ENCODE measurements at places on chromosomes 5 and 9.

DNA sequence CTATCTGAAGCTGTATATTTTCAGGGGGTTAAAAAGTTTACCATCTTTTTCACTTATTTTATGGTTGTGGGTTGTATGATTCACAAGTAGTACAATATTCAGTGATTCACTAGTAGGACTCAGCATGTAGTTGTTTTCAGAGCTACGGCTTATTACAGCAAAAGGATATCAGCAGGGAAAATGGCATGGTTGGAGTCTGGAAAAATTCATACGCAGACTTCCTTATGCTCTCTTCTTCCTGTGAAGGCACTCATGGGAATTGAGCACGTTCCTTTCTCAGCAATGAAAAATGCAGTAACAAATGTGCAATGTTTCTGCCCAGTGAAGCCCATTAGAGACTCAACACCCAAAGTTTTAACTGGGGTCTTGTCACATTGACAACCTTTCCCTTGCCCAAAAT lies 250.5 kb downstream of the KCNN2 start:
- no peak for DNase-seq

DNA sequence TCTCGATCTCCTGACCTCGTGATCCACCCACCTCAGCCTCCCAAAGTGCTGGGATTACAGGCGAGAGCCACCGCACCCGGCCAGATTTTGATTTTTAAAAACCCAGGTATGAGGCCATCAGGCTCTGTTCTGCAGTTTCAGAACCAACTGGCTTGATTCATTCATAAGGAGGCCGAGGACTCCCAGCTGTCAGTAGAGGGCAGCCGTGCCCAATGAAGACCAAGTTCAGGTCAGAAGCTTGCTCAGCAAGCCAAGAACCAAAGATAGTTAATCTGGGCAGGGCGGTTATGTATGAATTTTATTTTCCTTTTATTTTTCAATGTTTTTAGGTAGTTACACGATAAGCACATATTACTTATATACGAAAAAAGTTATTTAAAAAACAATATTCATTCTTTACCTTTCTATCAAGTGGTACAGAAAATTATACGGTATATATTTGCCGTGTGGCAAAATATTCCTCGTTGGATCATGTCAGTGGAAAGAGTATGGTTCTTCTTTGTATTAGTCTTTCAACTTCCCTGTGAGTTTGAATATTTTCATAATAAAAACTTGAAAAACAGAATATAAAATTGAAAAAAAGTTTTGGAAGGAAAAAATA lies 18.0 kb downstream of the MGAT1 start:
- DNase-seq, result peak; percentile 56

DNA sequence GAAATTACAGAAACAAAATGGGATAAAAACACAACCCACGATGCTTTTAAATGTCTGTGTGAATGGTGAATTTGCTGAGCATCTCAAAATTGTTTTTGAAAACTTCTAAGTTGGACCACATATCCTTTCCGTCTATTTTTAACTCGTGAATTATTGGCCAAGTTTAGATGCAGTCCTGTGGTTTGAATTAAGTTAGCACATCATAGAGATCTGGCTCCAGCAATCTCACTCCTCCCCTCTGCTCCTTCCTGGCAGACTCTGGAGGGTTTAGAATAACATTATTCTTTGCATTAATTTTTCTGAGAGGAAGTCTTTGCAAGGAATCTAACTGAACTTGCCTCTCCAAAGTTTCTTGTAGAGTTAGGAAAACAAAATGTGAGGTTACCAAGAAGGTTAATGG lies 14.5 kb upstream of the ANKRD55 start:
- DNase-seq, result no peak

- DNase-seq, result no peak
Measured at GRCh38 chr5:12413585-12413984, 509.3 kb upstream of the CTNND2 start.

DNA sequence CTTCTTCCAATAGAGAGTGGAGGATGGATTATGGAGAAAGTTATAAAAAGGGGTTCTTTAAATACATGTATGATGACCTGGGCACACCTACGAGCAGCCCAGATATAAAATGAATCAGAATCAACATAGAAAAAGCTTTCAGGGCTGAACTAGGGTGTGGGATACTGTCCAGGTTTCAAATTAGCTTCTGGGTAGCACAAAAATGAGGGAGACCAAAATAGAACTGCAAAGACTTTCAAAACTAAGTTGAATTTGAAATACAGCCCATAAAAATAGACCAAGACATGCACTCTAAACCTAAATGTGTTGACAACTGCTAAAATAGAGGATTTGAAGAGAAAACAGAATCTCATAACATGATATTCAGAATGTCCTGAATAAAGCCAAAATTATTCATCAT lies 17.0 kb downstream of the ZNF484 start:
- no peak for DNase-seq

DNA sequence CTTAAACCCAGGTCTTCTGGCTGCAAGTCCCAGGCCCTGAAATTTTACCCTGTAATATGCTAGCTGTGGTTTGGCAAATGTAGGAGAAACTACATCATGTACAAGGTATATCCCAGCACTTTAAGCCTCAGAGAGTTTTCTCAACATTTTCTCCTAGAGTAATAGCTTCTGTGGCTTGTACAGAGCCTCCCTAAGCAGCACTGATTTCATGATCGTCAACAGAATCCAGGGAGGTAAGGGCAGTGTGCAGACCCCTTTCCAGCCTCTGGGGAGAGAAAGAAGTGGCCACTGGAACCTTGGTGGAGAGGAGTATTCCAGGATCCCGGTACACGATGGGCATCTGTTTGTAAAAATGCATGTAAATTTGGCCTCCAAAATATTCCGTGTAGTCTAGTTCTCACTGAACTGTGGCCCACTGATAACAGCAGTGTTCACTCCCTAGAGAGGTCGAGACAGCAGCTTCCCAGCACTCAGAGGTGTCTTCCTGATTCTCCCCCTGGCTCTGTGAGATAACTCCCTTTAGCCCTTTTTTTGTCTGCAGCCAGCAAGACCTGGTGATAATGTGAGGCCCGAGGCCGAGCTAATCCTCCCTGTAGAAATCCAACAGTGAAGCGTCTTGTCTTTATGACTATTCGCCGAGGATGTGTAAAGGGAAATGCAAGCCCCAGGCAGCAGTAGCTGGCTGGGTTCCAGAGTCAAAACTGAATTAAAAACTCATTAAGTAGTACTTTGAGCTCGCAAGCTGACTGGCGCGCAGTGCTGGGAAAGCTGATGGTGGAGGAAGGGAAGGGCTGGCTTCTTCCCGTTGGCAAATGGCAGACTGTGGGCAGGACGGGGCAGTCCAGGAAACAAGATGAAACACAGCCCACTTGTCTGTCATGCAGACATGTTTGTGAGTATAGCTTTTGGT lies 59.0 kb downstream of the MAP1B start:
- DNase-seq, result no peak

DNA sequence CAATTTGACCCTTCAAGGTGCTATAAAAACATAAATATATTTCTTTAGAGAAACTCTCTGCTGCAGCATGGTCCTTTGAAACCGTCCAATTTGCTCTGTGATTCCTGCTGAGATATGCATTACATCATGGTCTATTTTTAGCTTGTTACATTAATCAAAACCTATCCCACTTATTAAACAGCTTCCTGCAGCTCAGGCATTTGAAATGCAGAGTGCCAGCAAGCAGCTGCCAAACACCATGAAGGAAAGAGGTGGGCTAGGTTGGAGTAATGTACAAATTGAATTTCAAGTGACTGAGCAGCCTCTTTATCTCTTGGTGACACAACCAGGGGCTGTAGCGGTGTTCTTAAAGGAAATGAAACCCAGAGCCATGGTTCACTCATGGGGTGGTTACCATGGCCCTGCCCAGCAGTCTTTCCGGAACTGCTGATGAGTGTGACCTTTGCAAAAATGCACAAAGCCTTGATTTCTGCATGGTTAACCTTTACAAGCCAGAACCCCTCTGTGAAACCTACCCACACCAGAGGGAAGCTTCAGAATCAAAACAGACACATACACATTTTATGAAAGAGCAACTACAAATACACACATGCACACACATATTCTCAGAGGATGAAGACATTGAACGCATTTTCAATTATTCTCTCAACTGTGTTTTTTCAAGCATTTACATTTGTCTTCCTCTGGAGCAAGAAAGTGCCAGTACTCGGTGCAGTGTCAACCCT lies 155.8 kb upstream of the ZNF608 start:
- DNase-seq, result peak; percentile 34

GRCh38 chr9:136599811-136600660 lies 54.2 kb upstream of the NOTCH1 start:
- no peak for DNase-seq

DNA sequence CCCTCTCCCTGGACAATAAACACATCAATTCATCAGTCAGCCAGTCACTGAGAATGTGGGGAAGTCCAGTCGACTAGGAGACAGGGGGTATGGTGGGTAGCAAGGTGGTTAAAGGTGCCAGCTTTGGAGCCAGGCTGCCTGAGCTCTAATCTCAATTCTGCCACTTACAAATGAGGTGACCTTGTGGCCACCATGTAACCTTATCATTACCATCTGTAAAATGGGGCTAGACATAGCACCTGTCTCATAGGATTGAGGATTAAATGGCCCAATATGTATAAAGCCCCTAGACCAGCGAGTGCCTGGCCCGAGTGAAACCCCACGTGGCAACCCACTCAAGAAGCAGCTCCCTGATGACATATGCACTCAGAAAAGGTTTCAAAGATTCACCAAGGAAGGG lies 73.3 kb upstream of the TBC1D2 start:
- DNase-seq, result no peak

- DNase-seq, result no peak
Measured at GRCh38 chr9:1331546-1332038, 281.4 kb downstream of the DMRT2 start.

DNA sequence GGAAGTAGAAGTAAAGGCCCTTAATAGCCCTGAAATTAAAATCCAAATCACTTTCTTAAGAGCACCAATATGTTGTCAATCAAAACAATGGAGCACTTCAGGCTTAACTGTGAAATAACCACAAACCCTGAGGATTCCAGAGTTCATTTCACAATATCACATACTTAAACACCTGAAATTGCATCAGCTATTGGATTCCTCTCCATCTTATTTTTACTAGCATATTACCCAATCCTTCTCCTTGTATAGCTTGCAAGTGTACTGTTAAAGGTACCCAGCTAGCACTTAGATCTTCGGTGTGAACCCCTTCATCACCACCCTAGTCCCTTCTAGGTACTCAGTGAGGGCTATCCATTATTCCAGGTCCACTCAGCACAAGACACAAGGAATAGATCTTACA lies 287.3 kb downstream of the EFNA5 start:
- no peak for DNase-seq

DNA sequence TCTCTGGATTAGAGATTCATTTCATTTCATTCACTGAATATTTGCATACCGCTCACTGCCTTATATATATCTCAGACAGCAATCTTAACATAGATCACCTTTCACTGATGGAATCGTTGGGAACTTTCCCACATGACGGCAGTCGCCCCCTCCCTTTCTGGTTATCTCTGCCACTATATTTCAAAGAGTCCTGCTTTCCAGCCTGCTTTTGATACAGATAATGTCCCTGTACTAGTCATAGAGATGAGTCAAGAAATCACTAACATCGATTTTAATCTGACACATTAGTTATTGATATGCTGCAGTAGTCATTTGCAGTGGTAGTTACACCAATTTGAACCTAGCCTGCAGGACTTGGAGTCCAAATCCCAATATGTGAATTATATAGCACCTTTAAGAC lies 8.5 kb downstream of the ARSK start:
- DNase-seq, result no peak

GRCh38 chr9:35993976-35994720 lies 36.2 kb upstream of the OR2S2 start:
- no peak for DNase-seq

DNA sequence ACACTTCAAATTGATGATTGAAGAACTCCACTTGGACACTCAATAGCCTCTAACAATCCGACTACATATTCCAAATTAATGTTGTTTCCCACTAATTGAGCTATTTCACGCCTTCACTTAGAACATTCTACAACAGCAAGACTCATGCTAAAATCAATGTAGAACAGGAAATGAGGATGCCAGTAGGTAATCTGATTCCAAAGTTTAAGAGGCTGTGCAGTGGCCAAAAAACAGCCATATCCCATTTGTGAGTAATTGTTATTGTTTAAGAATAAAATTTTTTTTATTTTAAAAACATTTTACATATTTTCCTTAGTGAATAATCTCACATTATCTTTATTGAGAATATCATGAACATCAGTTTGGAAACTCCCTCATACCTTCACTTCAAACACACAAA lies 35.7 kb upstream of the GHR start:
- DNase-seq, result no peak

DNA sequence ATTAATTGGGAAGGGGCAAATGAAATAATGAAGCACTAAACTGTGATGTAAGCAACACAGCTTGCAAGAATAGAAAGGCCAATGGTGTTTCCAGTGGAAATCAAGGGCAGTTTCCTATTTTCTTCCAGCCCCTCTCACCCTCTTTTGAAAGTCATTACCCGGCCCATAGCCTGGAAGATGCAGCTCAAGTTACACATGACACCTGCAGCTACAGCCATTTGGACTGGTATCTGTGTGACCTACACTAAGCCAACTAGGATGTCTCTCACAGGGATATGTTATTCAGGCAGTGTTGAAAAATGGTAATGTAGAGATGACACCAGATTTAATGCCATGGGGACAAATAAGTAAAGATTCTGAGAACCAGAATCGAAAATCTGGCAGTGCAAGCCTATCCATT lies 439.4 kb upstream of the ZNF462 start:
- DNase-seq, result no peak

DNA sequence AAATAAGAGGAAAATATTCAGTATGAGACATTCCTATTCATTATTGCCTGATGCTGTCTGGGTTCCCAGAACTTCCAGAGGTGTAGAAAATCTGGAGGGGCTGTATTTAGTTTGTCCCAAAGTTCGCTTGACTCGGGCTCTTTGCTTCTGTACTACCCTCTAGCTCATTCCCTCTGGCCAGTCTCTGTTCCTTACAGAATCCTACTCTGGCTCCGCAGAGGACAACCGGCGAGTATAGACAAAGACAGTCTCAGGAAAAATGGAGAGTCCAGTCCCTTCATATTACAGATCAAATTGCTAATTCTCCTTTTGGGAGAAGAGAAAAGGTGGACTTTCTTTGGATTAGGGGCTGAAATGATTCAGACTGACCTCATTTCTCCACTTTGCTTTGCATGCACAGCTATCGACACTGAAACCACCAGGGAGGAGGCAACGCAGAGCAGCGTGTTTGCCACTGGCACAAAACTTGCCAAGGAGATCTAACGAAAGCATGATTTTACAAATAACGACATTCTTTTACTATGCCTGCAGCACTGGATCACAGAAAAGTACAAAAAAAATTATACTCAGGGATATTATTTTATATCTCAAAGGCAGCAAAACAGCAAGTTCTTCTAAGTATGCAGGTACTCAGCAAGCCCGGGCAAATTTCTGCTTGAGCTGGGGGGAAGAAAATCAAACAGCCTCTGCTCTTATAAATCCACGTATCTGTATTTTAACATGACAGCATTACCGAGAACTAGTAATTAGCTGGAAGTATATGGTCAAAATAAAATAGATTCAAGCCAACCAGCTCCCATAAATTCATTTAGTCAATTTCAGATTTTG lies 279.7 kb downstream of the NPR3 start:
- no peak for DNase-seq

Data from NCI-H774 (cell line).